ENCODE measurements at places on chromosomes 2 and 18. TPM values are rescaled to one million over a fixed set of nuclear protein-coding genes. Genes with fewer than 3 reads are reported as not detected.

PDIA6 gene
- polyA plus RNA-seq, result 157 TPM

FSHR gene
- not detected for polyA plus RNA-seq

CXCR2 gene
- not detected for polyA plus RNA-seq

DNA sequence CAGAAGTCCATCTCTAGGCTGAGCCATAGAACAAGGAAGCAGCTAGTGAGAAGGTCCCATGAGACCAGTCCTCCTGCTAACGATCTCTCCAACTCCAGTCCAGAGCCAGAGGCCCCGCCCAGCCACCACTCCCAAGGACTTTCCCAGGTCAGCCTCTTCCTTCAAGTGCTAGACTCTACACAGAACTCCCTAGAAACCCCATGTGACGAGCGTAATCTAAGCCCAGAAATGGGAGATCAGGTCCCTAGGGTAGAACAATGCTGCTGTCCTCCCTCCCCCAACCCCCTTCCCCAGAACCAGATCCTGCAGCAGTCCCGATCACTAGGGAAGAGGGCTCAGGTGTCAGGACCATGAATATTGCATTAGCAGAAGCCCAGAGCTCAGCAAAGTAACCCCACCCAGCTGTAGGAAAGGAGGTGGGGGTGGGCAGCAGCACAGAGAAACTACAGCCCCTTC is 6.9 kb downstream of the DCTN1 start:
- no peak for DNase-seq

DNA sequence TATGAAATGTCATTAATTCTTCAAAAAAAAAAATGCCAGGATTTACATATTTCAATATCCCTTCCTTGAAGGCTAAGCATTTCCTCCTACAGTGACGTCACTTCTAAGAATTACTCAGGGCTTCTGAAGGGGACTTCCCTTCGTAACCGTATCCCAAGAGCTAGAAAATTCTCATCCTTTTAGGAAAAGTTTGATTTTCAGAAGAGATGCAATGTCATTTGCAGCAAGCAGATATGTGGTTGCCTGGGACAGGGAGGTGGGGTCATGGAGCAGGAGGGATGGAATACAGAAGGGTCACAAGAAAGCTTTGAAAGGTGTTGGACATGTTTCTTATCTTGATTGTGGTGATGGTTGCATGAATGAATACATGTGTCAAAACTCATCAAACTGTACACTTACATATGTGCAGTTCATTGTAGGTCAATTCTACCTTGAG is 97.0 kb upstream of the ATL2 start:
- DNase-seq, result no peak

DNA sequence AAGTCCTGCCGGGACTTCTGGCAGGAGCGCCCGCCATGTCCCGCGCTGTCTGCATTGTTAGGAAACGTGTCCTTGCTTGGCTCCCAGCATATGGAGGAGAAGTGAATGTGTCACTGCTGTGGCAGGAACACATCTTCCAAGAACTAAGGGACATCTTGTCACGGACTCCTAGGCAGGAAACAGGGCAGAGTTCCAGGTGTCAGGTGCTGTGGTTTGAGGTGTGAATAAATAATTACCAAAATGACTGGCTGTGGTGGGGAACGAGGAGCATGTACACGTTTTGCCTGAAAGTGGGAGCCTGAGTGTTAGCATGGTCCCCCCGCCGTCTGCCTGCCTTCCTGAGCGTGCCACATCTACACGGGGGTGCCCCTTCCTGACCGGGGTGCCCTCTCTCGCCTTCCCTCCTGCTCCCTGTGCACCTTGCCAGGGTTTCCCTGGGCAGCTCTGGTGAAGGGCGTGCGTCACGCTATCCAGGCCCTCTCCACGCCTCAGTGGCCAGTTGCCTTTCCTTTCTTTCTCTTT is 237.5 kb downstream of the LDLRAD4 start:
- DNase-seq, result no peak

GRCh38 chr2:181656450-181657291 is at the start of gene CERKL:
TSS of gene CERKL (minus strand) at chr2:181657105. CDS start at chr2:181657006, 99 bp downstream.
- no peak for DNase-seq

DNA sequence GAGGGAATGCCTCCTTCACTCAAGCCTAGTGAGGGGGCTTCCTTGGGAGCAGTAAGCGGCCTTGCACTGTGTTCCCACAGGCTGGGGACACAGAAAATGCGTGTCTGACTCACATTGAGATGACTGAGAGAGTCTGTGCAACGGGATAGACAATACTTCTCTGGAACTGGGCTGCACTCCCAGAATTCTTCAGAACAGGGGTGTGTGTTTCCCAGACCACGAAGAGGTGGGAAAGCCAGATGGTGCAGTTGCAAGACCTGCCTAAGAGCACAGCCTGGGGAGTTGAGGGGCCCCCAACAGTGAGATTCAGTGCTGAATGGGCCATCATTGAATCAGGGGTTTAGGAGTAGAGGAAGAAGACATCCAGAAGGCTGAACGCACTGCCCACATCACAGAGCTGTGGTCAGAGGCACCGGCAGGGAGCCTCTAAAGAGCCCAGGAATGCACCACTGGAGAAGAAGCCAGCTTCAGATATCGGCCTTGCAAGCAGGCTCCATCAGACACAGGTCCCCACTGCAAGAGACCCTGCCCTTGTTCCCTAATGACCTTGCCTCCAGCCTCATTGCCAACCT is 36.6 kb upstream of the MRPL19 start:
- no peak for DNase-seq

Data from CD4-positive, CD25-positive, alpha-beta regulatory T cell (primary cell).